ENCODE measurements at places on chromosomes 1 and 21.

DNA sequence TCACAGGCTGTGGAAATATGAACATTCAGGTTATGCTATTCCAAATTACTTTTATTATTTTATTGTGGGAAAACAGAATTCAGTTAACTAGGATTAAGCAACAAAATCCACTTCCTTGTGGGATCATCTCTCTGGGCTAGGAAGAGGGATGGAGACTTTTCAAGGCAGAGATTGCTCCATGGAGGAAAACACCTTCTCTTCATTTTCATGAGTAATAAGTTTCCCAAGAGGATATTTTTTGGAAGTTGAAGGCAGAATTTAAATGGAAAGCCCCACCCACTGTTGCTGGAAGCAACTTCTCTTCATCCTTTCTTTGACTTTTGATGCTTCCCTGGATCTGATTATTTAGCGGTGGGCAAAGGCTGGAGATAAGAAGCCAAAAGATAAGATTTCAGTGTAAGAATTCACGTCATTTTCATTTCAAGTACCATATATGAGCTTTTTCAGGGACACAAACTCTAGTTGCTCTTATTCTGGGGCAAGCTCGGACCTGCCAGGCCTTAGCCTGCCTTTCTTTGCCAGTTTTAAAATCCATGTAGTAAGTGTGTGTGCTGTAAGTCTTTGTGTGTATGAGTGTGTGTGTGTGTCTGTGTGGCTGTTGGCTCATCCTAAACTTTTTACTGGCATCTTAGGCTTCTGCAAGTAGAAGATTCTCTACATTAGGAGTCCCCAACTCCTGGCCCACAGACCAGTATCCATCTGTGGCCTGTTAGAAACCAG is 11.7 kb upstream of the IL24 start:
- DNase-seq = no peak

GRCh38 chr1:11784993-11785769 is 20.6 kb downstream of the MTHFR start:
- no peak for DNase-seq

DNA sequence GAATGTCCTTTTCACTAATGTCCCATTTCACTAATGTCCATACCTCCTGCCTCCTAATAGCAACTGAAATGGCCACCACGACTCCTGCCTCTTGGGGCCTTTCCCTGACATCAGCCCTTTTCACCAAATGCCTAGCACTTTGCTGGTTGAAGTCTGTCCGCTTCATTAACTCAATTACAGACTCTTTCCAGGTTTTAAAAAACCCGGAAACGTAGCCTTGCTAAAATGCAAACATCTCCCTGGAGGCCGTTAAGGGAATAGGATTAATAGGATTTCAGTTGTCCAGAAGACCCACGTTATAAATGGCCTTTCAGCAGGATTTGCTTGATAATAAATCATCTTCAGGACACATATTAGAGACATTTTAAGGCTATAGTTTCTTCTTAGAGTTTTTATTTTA is 25.7 kb upstream of the ERO1B start:
- DNase-seq = no peak

DNA sequence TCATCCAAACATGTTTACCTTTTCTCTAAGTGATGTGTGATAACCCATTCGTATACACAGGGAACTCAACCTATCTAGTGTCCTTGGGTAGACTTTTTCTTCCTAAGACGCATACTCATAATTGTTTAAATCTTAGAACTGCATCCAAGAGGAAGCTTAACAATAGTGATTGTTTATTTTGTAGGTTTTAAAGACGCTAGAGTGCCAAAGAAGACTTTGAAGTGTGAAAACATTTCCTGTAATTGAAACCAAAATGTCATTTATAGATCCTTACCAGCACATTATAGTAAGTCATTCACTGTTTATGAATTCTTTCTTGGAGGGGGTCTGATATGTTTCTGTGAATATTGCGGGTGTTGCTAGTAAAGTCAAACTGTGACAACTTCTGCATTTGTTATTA is 25.4 kb downstream of the PLA2G4A start:
- no peak for DNase-seq

DNA sequence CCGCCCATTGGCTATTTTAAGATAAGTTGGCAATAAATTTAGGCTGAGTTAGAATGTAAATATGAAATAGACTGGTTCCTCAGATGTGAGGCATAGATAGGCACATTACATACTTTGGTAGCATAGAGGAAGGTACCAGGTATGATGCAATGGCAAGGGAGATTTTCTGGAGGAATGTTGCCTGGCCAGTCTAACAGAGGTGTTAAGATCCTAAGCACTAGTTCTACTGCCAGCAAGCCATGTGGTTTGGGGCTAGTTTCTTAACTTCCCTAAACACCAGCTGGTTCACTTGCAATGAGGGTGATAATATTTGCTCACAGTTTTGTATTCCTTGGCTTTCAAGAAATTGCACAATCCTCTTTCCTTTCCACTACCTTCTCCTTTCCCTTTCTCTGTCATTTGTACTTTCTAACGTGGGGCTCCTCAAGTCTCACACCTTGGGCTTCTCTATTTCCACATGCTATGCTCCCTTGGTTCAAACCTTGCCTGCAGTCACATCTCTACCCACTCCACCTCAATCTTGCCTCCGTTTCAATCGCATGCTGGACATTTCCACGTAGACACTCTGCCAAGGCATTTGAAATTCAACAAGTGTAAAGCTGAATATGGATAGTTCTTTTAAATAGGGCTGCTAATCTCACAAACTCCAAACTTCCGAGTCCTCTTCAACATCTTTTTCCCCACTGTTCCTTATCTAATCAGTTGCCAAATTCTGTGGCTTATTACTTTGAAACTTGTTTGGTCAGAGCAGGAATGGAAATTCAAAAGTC is 4.7 kb upstream of the CD55 start:
- no peak for DNase-seq

DNA sequence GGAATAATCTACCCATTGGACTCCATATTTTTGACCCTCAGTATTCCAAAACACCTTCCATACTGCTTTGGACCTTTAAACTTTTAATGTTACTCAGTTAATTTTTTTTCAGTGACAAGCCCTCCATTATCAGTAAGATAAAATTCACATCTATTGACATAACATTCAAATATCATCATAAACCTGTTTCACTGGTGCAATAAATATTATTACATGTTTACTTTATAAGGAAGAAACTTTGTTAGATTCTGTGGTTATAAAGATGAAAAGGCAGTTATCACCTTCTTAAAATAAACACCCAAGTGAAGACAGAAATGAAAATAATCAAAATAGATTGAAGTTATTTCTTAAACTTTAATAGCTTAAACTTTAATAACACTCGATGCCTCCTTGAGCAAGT is 758.5 kb upstream of the ADGRL2 start:
- no peak for DNase-seq

- DNase-seq = no peak
These were observed 23.1 kb upstream of the PDPN start for GRCh38 chr1:13560541-13560940.

GRCh38 chr1:240190881-240191401 is 99.3 kb downstream of the FMN2 start:
- DNase-seq = no peak

DNA sequence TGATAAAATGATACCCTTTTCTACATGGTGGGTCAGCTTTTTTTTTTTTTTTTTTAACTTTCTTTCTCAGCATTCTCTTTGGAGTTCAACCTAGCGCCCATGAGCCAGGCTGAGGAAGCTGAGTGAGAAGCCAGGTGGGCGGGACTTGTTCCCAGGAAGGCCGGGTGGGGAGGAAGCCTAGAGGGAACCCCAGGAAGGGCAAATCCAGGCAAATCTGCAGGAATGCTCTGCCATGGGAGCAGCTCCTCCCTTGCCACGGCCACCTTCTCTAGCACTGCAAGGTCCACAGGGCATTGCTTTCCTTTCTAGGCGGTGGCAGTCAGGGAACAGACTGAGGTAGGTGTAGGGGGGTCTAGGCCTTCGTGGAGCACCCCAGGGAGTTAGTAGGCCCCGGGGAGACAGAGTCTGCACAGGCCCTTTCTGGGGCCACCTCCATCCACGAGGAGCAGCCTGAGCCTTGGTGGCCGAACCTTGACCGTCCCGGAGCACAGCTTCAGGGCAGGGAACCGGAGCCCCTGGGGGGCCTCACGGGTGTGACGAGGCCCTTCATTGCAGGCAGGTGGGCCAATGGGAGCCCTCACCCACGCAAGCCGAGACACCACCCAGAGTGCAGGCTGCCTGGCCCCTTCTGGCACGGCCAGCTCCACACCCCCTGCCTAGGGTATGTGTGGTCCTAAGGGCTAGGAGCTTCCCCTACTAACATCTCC is 18.2 kb upstream of the CCDC27 start:
- no peak for DNase-seq

DNA sequence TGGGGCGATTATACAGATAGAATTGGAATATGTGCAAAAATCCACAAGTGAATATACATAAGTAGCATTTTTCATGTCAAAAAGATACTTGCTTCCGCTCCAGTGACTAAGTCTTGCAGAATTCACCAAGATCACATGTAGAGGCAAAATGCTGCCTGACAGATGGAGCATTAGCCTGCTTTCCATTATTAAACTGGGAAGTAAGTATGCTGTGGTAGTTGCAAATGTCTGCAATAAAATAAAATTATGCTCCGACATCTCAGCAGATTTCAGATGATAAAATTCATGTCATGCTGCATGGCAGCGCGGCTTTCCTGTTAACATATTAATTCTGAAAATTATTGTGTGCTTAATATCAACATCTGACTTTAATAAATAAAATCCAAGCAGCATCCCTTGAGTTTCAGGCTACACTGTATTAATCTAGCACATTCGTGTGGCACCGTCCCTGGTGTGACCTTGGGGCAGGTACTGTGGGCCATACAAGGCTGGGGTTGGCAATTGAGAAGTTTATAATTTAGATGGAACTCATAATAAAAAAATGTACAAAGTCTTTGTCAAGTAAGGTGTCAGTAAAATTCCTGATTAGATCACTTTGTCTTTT is 366.4 kb upstream of the ZP4 start:
- no peak for DNase-seq

DNA sequence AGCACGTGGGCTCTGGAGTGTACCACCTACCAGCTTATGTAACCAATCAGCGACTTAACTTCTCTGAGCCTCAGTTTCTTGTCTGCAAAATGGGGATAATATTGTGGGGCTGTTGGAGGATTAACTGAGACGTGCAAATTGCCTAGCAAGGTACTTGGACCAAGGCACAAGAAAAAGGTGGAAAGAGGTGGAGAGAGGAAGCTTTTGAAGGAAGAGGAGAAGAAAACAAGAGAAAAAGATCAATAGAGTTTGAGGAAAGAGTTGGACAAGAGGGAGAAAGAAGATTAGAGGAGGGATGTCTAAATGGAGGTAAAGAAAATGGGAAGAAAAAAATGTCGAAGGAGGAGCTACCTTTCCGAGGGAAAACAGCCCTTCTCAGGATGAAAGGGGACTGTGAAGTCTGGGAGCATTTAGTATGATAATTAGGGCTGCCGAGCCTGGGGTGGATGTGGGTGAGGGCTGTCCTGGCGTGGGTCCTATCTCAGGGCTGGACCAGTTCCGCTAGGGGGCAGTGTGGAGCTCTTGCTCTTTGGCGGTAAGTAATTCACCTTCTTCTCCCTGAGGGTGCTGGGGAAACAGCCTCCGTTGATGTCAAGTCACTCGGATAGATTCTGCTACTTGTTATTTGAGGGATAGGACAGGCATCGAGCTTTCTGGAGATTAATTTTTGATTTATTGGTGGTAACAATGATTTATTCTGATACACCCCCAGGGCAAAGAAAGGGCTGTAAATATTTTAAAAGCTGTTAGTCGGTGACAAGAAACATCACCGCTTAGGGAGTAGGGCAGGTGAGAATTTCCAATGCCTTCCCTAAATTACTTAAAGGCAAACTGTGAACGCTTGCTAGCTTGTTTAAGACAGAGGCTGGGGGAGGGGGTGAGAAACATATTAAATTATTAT is 79.0 kb upstream of the NFASC start:
- DNase-seq = no peak

- no peak for DNase-seq
These were observed 29.9 kb downstream of the TTF2 start for GRCh38 chr1:117089996-117090395.

GRCh38 chr1:226985839-226986463 is 45.9 kb downstream of the COQ8A start:
- DNase-seq = no peak

DNA sequence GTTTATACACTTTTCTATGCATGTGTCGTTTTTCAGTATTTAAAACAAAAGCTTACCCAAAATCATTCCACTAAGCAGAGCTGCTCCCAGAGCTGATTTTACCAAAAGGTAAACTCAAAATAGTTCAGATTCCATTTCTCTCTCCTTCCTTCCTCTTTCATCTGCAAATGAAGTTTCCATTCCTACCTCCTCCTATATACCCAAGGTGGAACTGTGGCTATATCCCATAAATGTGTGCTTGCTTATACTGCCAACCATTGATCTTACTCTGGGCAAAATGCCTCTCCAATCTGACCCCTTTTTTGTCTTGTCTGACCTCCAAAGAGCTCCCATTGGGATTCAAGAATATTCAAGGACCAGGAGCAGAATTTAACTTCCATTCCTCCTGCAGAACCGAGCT is 9.5 kb downstream of the OLFML2B start:
- no peak for DNase-seq

DNA sequence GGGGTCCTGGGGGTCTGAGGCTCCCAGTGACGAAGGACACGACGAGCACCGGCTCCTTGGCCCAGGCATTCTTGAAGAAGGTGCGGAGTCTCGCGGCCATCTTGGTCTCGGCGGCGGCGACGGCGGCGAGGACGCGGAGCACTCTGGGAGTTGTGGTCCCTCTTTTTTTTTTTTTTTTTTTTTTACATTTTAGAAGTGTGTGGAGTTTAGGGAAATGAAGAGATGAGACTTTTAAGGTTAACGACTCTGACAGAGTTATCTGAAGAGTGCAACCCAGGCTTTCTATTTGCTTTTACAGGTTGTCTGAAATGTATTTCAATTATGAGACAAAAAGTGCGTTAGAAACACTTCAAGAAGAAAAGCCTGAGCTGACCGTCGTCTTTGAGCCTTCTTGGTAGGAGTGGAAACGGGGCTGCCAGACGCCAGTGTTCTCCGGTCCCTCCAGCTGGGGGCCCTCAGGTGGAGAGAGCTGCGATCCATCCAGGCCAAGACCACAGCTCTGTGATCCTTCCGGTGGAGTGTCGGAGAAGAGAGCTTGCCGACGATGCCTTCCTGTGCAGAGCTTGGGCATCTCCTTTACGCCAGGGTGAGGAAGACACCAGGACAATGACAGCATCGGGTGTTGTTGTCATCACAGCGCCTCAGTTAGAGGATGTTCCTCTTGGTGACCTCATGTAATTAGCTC is 9.7 kb downstream of the OR2B11 start:
- DNase-seq = no peak

DNA sequence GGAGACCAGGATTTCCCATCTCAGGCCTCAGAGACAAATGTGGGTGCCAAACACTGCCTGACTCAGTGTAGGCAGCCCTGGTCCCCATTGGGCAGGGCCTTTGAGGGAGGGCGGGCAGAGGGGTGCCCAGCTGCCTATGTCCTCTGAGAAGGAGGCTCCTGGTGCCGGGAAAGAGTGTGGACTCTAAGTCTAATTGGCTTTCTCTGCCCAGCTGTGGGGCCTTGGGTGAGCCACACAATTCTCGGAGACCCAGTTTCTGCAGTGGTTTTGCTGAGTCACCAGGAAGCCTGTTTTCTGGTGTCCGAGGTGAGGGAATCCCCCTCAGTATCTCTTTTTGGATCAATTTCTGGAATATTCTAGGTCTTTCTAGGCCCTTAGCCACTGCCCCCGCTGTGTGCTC is 35.3 kb upstream of the ACTL8 start:
- no peak for DNase-seq

- DNase-seq = no peak
These were observed 31.4 kb downstream of the LY9 start for GRCh38 chr1:160827418-160827817.

- DNase-seq = no peak
These were observed 223.4 kb upstream of the FMN2 start for GRCh38 chr1:239868058-239868832.
